ENCODE measurements at places on chromosomes 4 and X. TPM values are rescaled to one million over a fixed set of nuclear protein-coding genes. Genes with fewer than 3 reads are reported as not detected.
A peak's percentile ranks its signal among the peaks of the same experiment; 100 is the strongest.

DNA sequence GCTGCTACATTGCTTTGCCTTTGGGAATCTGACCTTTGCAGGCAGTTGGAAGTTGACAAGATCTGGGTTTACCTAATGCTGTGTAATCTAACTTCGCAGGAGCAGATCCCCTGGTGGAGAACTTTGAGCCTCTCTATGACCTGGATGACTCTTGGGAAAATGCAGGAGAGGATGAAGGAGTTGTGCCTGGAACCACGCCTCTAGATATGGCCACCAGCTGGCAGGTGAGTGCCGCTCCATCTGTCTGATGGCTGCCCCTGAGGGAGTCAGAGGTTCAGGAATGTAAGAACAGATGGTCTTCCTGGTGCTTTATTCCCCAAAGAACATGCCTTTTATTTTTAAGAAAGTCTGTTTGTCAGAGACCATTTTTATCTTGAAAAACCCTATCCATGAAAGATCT, 109.3 kb downstream of the NFKB1 start:
- no peaks in the 10 kb centered on the region for H3K4me1 ChIP-seq
- peaks cover 65% of the 10 kb centered on the region for H3K36me3 ChIP-seq
- H3K4me3 ChIP-seq: no peak overlapping the region
- H3K27ac ChIP-seq: no peak overlapping the region
- H3K27me3 ChIP-seq: no peaks in the 10 kb centered on the region

DNA sequence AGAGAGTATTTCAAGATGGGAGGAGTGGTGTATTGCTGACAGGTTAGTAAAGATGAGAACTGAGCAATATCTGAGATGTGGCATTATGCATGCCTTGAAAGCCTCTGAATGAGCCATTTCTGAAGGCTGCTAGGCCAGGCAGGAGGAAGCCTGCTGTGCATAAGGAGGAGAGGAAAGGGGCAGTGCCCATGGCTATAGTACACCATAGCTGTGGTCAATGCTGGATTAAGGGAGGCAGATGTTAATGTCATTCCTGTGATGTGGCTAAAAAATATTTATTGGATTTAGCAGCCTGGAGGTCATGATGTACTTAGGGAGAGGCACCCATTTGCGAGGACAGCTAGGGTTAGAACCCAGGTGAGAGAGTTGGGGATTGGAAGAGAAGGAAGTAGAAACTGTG, 130.0 kb upstream of the LNX1 start:
- DNase-seq: no peak
- no peaks in the 10 kb centered on the region for H3K36me3 ChIP-seq

DNA sequence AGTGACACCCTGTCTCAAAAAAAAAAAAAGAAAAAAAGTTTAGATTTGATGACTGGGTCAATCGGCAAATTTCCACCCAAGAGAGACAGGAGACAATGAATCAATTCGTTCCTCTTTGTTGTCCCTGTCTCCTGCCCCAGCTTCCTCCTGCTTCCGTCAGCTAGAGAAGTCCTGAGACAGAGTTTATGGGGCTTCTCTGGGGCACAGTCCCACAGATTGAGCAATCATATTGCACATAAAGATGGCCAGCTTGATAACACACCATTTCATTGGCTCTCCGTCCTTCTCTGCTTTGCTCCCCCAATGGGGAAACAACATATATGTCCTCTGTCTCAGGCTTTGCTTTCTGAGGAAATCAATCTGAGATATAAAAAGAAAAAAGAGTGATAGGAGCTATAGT, 78.4 kb upstream of the FUNDC1 start:
- H3K36me3 ChIP-seq: no peaks in the 10 kb centered on the region
- peaks cover 6% of the 10 kb centered on the region for H3K27me3 ChIP-seq
- no peak overlapping the region for H3K4me3 ChIP-seq
- no peaks in the 10 kb centered on the region for H3K4me1 ChIP-seq
- DNase-seq: peak; percentile 7

Gene CHRDL1
- total RNA-seq: 10.6 TPM

DNA sequence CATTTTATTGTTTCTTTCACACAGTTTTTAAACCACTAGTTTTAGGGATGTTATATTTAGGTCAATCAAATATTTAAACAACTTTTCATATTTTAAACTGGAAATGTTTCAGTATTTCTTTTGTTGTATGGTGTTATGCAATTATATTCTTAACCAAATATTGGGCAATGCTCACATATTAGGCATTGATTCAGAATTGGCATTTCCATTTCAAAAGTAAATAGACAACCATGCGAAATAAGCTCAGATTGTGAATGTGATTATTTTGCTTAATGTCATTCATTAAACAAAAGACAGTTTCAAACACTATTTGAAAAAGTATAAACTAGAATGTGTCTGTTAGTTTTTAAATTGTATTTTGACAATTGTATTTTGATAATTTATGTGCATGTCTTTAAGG, 36.9 kb downstream of the ARAP2 start:
- H3K4me3 ChIP-seq: no peak overlapping the region
- no peaks in the 10 kb centered on the region for H3K36me3 ChIP-seq
- no peaks in the 10 kb centered on the region for H3K27me3 ChIP-seq
- no peaks in the 10 kb centered on the region for H3K4me1 ChIP-seq
- no peak overlapping the region for H3K27ac ChIP-seq
- DNase-seq: no peak

Gene AMOT
- 17.6 TPM for total RNA-seq

Gene MMRN1
- 6.8 TPM for total RNA-seq

Gene EGF
- total RNA-seq: 9.4 TPM

GRCh38 chrX:12269484-12269883, 131.2 kb downstream of the FRMPD4 start:
- H3K27me3 ChIP-seq: no peaks in the 10 kb centered on the region
- H3K27ac ChIP-seq: no peak overlapping the region
- DNase-seq: no peak
- no peaks in the 10 kb centered on the region for H3K36me3 ChIP-seq

- H3K27me3 ChIP-seq: no peaks in the 10 kb centered on the region
- no peaks in the 10 kb centered on the region for H3K4me1 ChIP-seq
- no peak for DNase-seq
- H3K36me3 ChIP-seq: no peaks in the 10 kb centered on the region
- H3K4me3 ChIP-seq: no peak overlapping the region
These were observed 276.1 kb upstream of the LCORL start for GRCh38 chr4:18297684-18298083.

Gene CLDN34
- not detected for total RNA-seq

GRCh38 chrX:20668550-20668949, 401.8 kb upstream of the RPS6KA3 start:
- H3K27me3 ChIP-seq: peaks cover 2% of the 10 kb centered on the region
- no peaks in the 10 kb centered on the region for H3K36me3 ChIP-seq
- no peak overlapping the region for H3K27ac ChIP-seq
- no peaks in the 10 kb centered on the region for H3K4me1 ChIP-seq

GRCh38 chr4:166121897-166122296, 248.9 kb downstream of the TLL1 start:
- no peaks in the 10 kb centered on the region for H3K36me3 ChIP-seq
- H3K27me3 ChIP-seq: no peaks in the 10 kb centered on the region

- H3K4me1 ChIP-seq: no peaks in the 10 kb centered on the region
- no peak overlapping the region for H3K4me3 ChIP-seq
These were observed 638.1 kb upstream of the AGA start for GRCh38 chr4:178080312-178080711.

DNA sequence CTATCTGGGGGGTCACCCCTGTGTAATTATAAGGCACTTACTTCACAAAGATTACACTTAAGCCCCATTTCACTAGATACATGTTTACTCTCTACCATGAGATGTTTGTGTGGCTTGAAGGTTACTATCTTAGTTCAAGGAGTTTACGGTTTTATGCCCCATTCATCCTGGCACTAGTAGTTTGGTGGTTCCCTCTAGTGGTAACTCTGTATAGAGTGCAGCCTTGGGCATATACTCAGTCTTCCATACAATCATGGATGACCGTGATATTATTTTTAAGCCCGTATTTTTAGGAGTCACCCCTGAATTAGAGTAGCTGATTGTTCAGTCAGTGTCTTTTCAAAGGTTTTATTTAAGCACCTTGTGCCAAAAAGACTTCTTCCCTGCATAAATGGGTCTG, 109.9 kb upstream of the FAM47C start:
- H3K4me3 ChIP-seq: no peak overlapping the region
- H3K27me3 ChIP-seq: peaks cover 2% of the 10 kb centered on the region
- H3K4me1 ChIP-seq: no peaks in the 10 kb centered on the region
- no peak overlapping the region for H3K27ac ChIP-seq
- no peaks in the 10 kb centered on the region for H3K36me3 ChIP-seq
- no peak for DNase-seq

- no peak overlapping the region for H3K27ac ChIP-seq
- no peak overlapping the region for H3K4me3 ChIP-seq
- no peaks in the 10 kb centered on the region for H3K36me3 ChIP-seq
- H3K27me3 ChIP-seq: peaks cover 19% of the 10 kb centered on the region
- H3K4me1 ChIP-seq: no peaks in the 10 kb centered on the region
These were observed 316.7 kb upstream of the DIPK2B start for GRCh38 chrX:45517090-45517973.

GRCh38 chrX:110403441-110404238, 45.0 kb downstream of the RTL9 start:
- H3K4me3 ChIP-seq: no peak overlapping the region
- DNase-seq: no peak
- no peak overlapping the region for H3K27ac ChIP-seq
- H3K27me3 ChIP-seq: peaks cover 26% of the 10 kb centered on the region
- H3K4me1 ChIP-seq: peaks cover 9% of the 10 kb centered on the region

Gene SSX4
- not detected for total RNA-seq

DNA sequence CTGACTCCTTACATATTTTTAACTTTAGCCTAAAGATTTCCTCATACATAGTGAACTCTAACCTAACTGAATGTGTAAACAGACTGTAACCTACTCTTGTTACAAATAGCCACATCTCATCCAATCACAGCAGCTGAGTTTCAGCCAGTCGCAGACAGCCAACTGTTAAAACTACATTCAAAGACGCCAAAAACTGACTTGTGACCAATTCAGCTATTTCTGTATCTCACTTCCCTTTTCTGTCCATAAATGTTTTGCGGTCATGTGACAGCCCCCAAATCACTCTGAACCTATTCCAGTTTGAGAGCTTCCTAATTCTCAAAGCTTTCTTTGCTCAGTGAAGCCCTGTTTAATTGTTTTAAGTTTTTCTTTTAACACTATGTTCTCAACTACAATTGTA, 2731.9 kb downstream of the ARAP2 start:
- H3K27ac ChIP-seq: no peak overlapping the region
- no peaks in the 10 kb centered on the region for H3K4me1 ChIP-seq
- DNase-seq: peak; percentile 48
- no peaks in the 10 kb centered on the region for H3K36me3 ChIP-seq
- H3K4me3 ChIP-seq: no peak overlapping the region
- H3K27me3 ChIP-seq: no peaks in the 10 kb centered on the region

Gene OFD1
- 16.9 TPM for total RNA-seq

GRCh38 chr4:137609718-137610430, 77.6 kb upstream of the PCDH18 start:
- H3K36me3 ChIP-seq: no peaks in the 10 kb centered on the region
- no peaks in the 10 kb centered on the region for H3K27me3 ChIP-seq
- peak overlapping the region; percentile 52 for H3K27ac ChIP-seq
- no peak overlapping the region for H3K4me3 ChIP-seq
- DNase-seq: peak; percentile 86
- H3K4me1 ChIP-seq: no peaks in the 10 kb centered on the region

DNA sequence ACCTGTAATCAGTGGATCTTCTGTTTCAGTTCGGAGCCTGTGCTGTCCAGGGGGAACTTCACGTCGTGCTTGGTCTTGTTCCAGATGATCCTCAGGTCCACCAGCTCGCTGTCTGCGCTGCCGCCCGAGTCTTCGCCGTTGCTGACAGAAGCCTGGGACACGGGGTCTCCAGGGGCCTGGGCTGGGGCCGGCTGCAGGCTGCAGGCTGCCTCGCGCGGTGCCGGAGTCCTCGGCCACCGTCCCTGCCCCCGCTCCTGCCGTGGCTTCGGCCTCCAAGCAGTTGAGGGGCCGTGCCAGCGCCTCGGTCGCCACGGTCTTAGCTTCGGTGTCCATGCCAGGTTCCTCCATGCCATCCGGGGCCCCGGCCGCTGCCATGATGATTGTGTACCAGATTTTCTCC, 37.3 kb upstream of the CCNI start:
- no peaks in the 10 kb centered on the region for H3K27me3 ChIP-seq
- H3K27ac ChIP-seq: no peak overlapping the region
- no peak for DNase-seq
- H3K4me3 ChIP-seq: no peak overlapping the region
- H3K4me1 ChIP-seq: no peaks in the 10 kb centered on the region

DNA sequence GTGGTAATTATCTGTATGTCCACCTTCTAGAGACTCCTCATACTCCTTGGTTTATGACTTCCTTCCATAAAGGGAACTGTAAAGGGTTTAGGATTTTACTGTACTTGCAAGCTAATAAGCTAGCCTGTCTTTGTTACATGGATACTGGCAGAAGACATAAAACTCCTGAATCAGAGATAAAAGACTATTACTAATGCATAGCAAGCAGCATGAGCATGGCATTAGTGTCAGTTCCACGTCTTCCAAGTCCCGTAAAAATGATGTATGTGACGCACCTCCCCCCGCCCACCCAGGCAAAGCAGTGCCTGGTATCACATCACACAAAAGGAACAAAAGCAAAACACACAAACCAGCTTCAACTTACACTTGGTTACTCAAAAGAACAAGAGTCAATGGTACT, 71.0 kb downstream of the SLC10A6 start:
- DNase-seq: no peak
- H3K36me3 ChIP-seq: no peaks in the 10 kb centered on the region
- no peaks in the 10 kb centered on the region for H3K4me1 ChIP-seq

Gene SPACA5
- not detected for total RNA-seq

GRCh38 chrX:124127496-124127895, 166.0 kb downstream of the STAG2 start:
- no peaks in the 10 kb centered on the region for H3K27me3 ChIP-seq
- no peak overlapping the region for H3K4me3 ChIP-seq
- H3K27ac ChIP-seq: no peak overlapping the region

DNA sequence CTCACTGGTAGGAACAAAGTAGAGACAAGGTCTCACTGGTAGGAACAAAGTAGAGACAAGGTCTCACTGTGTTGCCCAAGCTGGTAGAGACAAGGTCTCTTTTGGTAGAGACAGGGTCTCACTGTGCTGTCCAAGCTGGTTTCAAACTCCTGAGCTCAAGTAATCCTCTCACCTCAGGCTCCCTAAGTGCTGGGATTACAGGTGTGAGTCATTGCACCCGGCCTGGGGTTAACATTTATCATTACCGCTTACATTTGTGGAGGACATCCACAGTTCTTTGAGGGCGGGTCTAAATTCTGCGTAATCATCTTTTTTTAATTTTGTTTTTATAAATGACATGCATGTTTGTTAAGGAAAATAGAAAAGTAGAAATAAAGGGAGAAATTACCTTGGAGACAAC, 12.0 kb downstream of the RAB33B start:
- no peaks in the 10 kb centered on the region for H3K27me3 ChIP-seq
- DNase-seq: no peak

DNA sequence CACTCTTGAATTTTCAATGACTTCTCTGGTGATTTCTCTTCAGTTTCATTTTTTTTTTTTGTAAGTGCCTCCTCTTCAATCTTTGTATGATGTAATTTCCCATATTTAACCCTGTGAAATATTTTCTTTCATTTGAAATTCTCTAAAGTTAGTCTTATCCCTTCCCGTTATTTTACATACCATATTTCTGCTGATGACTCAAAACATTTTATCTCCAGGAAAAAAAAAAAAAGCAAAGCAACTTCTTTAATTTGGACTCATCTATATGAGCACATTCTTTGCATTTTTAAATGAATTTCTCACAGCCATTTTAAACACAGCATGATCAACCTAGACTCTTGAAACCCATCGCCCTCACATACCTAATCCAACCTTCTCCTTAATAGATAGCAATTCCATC, 1831.4 kb downstream of the ARAP2 start:
- no peak overlapping the region for H3K27ac ChIP-seq
- no peaks in the 10 kb centered on the region for H3K27me3 ChIP-seq
- no peaks in the 10 kb centered on the region for H3K4me1 ChIP-seq
- H3K4me3 ChIP-seq: no peak overlapping the region
- DNase-seq: no peak

- H3K4me1 ChIP-seq: no peaks in the 10 kb centered on the region
- no peak for DNase-seq
These were observed 1519.8 kb downstream of the ARAP2 start for GRCh38 chr4:34724491-34724890.
